PC-3 (cell line): ENCODE measurements at places on chromosomes 3 and 15. TPM values are rescaled to one million over a fixed set of nuclear protein-coding genes. Genes with fewer than 3 reads are reported as not detected.

The TMEM266 gene
- total RNA-seq, result not detected in 2 replicates

The FETUB gene
- not detected in 2 replicates for total RNA-seq

The PTX3 gene
- total RNA-seq, result 24.4 and 27.3 TPM in 2 replicates

The REC114 gene
- total RNA-seq, result not detected in 2 replicates

The PRRT3 gene
- 4.4 and 5.0 TPM in 2 replicates for total RNA-seq

The TM6SF1 gene
- total RNA-seq, result not detected in 2 replicates

The PIK3CA gene
- total RNA-seq, result 13.4 and 20.5 TPM in 2 replicates

The SLC38A3 gene
- 0.17 and 3.3 TPM in 2 replicates for total RNA-seq

The TMEM158 gene
- 80.6 and 82.9 TPM in 2 replicates for total RNA-seq

The TRIM71 gene
- 0.11 and 0.17 TPM in 2 replicates for total RNA-seq

The GOLGA6L9 gene
- 5.6 and 8.1 TPM in 2 replicates for total RNA-seq

The GOLGA6L2 gene
- not detected in 2 replicates for total RNA-seq

The PGBD4 gene
- 1.2 and 2.6 TPM in 2 replicates for total RNA-seq
